ENCODE measurements at places on chromosomes 3 and 15.

GRCh38 chr3:10274601-10275000 lies 18.1 kb downstream of the GHRL start:
- no peak for DNase-seq

- DNase-seq: no peak
Measured at GRCh38 chr3:139634111-139634635, 43.6 kb downstream of the NMNAT3 start.

- peak; percentile 37 for DNase-seq
Measured at GRCh38 chr3:129892486-129892856, 1.0 kb downstream of the TMCC1 start.

GRCh38 chr3:170494766-170495165 lies 76.1 kb downstream of the CLDN11 start:
- no peak for DNase-seq

GRCh38 chr3:172751175-172751704 lies 714 bp downstream of the ECT2 start:
- DNase-seq: no peak

- no peak for DNase-seq
Measured at GRCh38 chr3:48938156-48938555, 19.5 kb downstream of the ARIH2 start.

DNA sequence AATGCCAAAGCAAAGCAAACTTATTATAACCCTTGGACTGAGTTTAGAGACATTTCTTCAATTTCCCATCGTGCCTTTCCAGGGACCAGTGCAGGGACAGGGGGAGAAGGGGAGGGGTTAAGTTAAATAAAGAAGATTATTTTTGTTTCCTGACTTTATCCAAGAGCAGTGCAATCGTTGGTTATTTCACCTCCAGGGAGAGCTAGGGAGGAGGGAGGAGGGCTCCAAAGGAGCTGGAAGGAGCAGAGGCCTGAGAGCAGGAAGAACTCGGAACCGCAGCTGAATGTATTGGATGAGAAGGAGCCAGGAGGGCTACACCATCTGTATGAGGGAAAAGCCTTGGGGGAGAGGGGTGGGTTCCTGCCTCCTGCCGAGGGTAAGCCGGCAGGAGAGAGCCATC lies 20.7 kb downstream of the HAPLN3 start:
- no peak for DNase-seq

- no peak for DNase-seq
Measured at GRCh38 chr15:39267685-39268084, 313.2 kb upstream of the THBS1 start.

- peak; percentile 18 for DNase-seq
Measured at GRCh38 chr15:56356616-56357015, 8.6 kb upstream of the TEX9 start.

DNA sequence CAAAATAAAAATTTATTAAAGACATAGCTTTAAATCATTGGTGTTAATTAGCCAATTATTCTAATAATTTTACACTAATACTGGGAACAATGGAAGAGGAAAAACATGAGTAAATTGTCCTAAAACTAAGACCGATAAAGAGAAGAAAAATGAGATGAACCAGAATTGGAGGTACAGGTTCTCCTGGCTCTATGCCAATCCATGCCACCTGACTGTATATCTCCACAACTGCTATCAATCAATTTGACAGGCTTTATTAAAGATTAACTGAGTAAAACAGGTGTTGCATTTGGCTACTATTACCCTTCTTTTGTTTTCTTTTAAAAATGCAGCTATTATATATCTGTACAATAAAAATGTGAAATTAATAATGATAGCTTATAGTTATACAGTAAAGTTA lies 850.0 kb downstream of the CADM2 start:
- DNase-seq: peak; percentile 54

DNA sequence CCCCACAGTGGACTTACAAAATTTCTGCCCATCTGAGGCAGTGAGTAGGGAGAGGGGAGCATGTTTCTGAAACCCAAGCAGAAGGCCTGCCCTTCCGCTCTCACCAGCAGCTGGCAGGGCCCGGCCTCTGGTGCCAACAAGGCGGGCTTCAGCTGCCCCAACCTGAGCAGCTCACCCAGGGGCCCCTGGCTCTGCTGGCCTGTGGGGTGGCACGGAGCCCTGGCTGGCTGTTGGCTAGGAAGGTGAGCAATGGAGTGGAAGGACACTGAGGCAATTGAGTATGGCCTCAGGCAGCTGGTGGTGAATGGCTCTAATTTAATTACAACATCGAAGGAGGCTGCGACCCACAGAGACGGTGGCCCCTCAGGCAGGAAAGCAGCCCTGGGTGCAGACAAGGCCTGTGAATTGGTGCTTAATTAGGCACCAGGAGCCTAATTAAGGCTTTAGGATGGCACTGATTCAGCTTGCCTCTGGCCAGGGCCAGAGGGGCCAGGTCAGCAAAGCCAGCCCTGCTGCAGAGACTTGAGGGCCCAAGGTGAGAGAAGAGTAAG lies 60.9 kb downstream of the ST8SIA2 start:
- no peak for DNase-seq

- DNase-seq: no peak
Measured at GRCh38 chr3:191158247-191158646, 40.8 kb upstream of the OSTN start.

DNA sequence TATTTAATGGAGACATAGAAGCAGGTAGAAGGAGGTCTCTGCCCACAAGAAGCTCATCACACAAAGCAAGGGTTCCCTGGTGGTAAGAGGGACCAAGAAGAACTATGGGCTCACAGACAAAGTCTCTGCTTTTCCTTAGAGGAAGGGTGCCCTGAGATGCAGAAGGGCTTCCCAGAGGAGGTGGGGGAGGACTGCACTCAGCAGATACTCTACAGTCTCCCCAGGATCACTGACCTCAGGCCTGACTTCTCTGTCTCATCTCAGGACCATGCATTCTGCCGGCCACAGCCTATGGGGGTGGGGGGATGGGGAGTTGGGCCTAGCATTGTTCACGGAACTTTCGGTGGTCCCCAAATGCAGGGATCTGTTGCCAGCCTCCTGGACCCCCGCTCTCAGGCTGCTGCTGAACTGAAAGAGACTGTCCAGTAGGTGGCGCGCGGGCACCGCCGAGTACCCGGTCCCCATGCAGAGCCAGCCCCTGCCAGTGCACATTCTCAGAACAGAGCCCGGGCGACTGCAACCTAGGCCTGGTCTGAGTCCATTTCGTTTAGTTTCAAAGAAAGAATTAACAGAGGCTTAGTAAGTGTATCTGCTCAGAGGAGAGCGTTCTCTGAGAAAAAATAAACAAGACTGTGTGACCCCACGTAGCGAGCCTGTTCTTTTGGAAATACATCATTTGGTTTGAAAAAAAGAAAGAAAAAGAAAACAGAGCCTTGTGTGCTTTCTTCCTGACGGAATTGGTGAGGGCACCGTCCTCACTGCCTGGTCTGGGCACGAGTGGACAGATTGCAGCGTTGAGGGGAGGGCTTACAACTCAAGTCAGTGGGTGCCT lies 74.1 kb downstream of the LRTM1 start:
- peak; percentile 71 for DNase-seq

DNA sequence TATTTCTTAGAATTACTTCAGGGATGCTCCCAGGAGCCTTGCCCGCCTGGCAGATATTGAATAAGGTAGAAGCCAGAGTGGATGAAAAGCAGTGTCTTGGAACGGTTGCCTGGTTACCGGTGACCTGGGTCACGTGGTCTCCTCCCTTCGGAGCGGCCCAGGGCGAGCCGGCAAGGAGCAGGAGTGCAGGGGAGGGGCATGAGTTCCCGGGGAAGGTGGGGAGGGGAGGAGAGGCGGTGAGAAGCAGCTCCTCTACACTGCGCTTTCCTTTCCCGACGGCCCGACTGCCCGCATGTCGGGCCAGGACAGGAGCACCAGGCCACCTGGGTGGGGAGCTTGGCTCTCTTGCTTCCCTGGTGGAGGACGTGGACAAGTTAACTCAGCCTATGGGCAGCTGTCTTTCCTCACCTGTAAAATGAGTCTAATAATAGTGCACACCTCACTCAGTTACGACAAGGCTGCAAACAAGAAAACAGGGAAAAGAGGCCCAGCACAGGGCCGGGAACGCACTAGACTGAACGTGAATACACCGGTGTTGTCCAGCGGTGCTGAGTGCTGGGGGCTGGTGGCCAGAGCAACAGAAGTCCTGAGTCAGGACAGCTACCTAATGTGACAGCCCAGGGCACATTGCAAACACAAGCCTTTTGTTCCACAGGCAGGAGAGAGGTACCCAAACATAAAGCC lies 198.3 kb downstream of the ADAMTS9 start:
- peak; percentile 58 for DNase-seq

GRCh38 chr15:51726302-51727073 lies 11.0 kb downstream of the LYSMD2 start:
- peak; percentile 19 for DNase-seq

Data from Calu3 (cell line).